LoVo (cell line): ENCODE measurements at places on chromosomes 1 and 21.

DNA sequence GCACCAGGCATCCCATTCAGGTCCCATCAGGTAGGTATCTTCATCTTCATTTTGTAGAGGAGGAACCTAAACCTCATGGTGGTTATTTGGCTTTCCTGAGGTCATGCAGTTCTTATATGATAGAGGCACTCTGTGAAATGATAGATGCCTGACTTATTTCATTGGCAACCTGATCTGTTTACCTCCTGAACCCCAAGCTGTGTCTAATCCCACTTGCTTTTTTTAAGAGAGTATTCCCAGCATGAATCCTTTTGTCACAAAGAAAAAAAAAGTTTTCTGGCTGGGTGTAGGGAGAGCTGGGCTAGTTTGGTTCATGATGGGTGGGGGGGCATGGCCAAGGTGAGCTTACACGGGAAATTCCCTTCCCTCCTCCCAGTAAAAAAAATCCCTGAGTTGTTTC, 154.2 kb downstream of the TENT5C start:
- no peak for DNase-seq

DNA sequence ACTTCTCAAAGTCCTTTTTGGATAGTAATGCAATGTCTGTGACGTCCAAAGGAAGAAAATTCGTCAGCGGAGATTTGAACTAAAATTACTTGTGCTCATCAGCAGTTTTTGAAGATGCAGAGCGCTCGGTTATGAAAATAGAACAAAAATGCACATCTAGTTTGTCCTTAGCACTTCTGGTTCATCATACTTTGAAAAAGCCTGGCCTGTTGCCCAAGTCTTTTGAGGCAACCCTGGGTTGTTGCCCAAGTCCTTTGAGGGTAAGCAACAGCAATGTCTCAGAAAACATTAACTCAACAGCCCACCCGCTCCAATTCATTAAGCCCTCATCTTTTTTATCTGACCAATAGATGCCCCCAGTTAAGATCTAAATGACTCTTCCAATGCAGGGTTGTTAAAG, 91.9 kb downstream of the HUNK start:
- DNase-seq = no peak

- no peak for DNase-seq
These were observed 2.6 kb upstream of the CFAP45 start for GRCh38 chr1:159902541-159902940.

GRCh38 chr1:183873642-183874041, 68.7 kb downstream of the RGL1 start:
- DNase-seq = no peak

DNA sequence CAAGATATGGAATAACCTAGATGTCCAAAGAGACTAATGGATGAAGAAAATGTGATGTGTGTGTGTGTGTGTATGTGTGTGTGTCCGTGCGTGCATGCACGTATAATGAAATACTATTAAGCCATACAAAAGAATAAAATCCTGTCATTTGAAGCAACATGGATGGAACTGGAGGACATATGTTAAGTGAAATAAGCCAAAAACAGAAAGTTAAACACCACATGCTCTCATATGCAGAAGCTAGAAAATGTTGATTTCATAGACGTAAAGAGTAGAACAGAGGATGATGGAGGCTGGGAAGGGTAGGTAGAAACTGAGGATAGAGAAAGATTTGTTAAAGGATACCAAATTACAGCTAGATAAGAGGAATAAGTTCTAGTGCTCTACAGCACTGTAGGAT, 133.7 kb downstream of the APP start:
- no peak for DNase-seq

DNA sequence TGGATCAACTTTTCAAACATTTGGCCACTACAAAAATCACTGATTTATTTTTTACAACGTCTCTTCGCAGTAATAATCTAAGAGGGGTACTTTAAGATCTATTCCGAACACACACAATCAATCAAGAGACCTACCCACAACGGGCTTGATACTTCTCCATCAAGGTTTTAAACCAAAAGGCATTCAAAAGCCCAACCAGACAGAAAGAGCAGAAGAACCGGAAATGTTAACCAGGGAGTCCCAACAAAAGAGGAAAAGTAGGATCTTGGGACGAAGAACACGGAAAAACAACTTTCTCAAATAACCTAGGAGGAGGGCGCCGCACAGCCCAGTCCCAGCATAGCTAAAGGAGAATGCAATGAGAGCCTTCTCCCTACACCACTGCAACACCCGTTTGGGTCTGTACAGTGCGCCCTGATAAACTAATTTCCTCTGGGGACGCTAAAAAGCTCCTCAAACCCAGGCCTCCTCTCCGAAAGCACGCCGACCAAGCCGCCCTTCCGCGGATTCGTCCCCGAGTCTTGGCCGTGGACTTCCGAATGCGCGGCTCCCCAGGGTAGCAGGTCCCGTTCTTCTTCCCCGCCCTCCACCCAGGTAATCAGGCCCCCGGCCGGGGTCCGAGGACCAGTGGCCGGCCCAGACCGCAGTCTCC, 623 bp downstream of the RPL22 start:
- DNase-seq = no peak

DNA sequence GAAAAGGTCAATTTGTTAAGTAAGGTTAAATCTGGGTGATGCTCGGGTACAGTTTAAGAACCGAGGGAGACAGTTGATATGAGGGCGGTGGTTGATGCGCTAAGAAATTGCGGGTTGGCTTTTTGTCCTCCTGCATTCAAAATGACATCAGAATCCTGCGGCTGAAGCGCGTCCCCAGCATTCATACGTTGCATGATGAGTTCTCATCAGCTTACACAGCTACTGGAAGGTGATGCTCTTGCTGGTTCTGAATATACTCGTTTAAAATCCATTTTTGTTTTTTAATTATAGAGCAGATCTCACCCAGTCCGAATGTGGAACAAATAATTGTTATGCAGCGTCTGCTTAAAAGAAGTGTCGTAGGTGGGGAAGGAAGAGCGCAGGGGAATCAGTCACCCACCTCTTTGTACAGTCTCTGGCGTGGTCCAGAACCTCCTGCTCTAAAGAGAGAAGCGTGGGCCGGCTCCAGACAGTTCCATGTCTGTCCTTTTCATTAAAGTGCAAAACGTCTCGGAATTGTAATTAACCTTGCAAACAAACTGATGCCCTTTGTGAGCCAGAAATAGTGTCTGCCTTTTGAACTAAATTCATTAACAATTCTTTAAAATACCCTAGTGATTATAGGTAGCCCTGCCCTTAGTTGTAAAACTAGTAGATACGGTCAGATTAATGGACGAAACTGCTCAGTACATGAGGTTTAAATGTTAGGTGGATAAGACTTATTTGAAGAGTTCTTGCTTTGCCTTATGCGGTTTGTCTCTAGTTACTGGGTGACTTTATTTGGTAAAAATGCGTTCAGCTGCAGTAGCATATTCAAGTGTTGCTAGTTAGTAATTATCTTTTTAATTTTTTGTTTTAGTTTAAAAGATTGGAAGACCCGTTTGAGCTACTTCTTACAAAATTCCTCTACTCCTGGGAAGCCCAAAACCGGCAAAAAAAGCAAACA, 741 bp downstream of the RGS2 start:
- peak; percentile 18 for DNase-seq

DNA sequence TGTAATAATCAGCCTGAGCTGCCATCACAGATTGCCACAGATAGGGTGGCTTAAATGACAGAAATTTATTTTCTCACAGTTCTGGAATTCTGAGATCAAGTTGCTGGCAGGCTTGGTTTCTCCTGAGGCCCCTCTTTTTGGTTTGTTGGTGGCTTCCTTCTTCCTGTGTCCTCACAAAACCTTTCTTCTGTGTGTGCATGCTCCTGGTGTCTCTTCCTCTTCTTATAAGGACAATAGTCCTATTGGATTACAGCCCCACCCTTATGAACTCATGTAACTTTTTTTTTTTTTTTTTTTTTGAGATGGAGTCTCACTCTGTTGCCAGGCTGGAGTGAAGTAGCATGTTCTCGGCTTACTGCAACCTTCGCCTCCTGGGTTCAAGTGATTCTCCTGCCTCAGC, 41.0 kb upstream of the F3 start:
- DNase-seq = no peak

- DNase-seq = peak; percentile 61
These were observed 23.2 kb downstream of the NUAK2 start for GRCh38 chr1:205298191-205298994.

GRCh38 chr1:94862718-94863117, 42.6 kb downstream of the SLC44A3 start:
- no peak for DNase-seq

- no peak for DNase-seq
These were observed 186.5 kb downstream of the DSCAM start for GRCh38 chr21:40660461-40660860.

DNA sequence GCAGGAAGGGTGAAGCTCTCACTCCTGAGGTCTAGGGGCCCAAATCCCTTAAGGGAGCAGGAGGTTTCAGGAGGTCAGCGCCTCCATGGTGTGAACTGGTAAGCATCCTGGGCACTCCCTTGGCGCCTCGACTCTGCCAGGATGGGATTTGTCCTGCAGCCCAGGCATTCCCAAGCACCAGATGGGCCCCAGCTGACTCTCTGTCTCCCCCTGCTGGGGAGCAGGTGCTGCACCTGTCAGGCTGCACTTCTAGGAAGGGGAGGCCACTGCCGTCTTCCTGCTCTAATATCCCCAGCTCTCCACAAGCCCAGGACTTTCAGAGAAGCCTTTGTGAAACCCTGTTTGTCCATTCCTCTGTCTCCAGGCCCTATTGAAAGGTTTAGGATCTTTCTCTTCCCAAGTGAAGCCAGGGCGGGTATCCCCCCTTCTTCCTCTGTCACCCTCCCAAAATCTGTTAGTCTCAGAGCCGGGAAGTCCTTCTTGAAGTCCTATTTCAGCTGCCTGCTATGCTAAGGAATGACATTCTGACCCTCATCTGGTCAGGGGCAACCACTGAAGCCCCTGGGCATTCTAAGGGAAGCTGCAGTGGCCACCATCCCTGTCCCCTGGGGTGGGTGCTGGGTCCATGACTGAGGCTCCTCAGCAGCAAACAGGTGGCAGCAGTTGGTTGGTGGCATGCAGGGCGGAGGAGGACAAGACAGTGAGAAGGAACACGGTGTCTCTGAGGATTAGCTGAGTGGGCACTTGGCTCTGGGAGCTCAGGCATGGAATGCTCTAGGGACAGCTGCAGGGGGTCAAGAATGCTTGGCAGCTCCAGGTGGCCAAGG, 3.2 kb downstream of the MYBPH start:
- DNase-seq = peak; percentile 44

- peak; percentile 78 for DNase-seq
These were observed 145.5 kb upstream of the NRIP1 start for GRCh38 chr21:15210235-15210678.

DNA sequence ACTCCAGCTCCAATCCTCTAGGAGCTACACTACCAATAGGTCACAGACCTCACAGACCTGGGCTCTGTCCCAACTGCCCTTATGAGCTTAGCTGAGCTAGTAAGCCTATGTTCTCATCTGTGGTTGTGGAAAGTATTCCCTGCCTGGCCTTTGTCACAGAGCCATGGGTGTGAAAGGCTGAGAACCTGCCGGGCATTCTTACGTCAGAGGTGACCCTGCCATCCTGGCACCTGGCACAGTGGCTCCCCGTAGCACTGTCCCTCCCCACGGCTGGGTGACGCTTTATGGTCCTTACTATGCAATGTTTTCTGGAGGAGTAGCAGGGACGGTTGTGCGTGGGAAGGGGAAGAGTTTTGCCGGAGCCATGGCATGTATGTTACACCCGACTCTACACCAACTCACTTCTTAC, 3.5 kb downstream of the TNFRSF1B start:
- DNase-seq = no peak

DNA sequence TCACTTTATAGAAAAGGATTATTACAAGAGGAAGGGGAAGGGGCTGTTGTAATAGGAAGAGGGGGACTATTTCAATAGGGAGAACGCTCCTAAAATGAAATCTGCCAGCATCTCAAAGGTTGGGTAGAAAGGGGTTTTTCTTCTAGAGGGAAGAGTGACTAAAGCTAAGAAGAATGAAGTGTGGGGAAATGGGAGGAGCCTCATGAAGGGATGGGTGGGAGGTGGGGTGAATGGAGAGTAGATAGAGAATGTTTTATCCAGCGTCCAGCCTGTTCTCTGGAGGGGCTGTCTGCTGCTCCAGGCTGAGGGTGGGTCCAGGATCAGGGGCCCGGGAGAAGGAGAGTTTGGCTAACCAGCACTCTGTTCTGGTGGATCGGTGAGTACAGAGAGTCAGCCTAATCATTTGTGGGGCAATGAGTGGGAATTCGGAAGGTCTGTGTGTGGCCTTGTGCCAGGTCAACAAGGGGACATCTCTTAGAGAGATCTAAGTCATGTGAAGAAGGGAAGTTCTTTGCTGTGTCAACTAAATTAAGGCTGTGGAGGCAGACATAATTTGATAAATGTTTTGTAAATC, 25.2 kb downstream of the VN1R5 start:
- no peak for DNase-seq

DNA sequence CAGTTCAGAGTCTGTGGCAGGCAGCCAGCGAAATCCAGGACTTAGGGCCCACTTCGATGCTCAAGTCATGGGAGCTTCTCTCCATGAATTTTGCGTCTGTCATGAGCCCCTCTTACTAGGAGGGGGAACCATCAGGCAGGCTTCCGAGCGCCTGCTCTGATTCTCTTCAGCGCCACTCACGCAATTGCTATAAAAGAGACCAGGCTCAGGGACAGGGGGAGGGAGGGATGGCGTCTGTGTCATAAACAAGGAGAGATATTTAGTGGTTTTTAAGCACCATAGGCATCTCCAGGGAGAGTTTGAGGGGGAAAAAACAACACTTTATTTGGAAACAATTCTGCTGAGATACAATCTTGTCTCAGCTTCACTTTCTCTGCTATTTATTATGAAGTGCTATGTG, 60.6 kb downstream of the NAV1 start:
- no peak for DNase-seq

- DNase-seq = peak; percentile 14
These were observed 583 bp upstream of the CACHD1 start for GRCh38 chr1:64469116-64469976.

GRCh38 chr1:40748841-40749718, 34.5 kb upstream of the KCNQ4 start:
- DNase-seq = no peak

- no peak for DNase-seq
These were observed 16.1 kb upstream of the AQP10 start for GRCh38 chr1:154304664-154305337.

DNA sequence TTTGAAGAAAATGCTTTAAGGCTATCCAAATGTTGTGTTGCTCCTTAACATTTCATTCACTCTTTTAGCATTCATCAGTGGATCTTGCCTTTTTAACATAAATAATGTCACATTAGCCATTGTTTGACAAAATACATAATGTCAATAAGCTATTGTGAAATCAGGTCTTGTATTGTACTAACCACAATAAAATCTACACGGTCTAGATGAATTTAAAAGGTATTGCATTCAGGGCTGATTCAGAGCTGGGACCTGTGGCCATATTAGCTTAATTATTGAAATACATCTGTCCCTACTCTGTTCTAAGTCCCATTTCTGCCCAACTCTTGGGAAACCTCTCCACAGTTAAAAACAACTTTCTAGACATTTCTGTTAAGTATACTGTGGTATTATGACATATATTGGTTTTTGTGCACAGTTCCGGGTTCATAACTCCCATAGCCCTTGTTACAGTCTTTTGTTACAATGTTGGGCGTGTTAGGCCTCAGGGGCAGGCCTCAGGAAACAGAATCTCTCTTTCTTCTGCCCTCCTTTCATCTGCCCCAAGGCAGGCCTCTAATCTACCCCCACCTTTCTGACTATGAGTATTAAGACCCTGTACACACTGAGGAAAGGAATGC, 44.7 kb upstream of the CITED4 start:
- no peak for DNase-seq

- peak; percentile 15 for DNase-seq
These were observed 8.6 kb downstream of the MORN1 start for GRCh38 chr1:2382621-2383361.

- no peak for DNase-seq
These were observed 66.4 kb downstream of the LMX1A start for GRCh38 chr1:165290148-165290547.
